Activated CD4-positive, alpha-beta T cell treated with anti-CD3 and anti-CD28 coated beads for 36 hours (primary cell): ENCODE measurements at places on chromosomes 5 and 9.
A peak's percentile ranks its signal among the peaks of the same experiment; 100 is the strongest.

- DNase-seq: no peak
These were observed 27.0 kb downstream of the AQP7 start for GRCh38 chr9:33375238-33375840.

- DNase-seq: no peak
These were observed 202.0 kb downstream of the ADAMTSL1 start for GRCh38 chr9:18675973-18676372.

GRCh38 chr9:25678147-25678666, at the start of gene TUSC1:
Gene TUSC1, minus strand, starts transcription at chr9:25678444. Its CDS starts 132 bp downstream, at chr9:25678312.
- peak; percentile 44 for DNase-seq

- DNase-seq: no peak
These were observed 113.5 kb downstream of the TSSK1B start for GRCh38 chr5:113321276-113321675.

DNA sequence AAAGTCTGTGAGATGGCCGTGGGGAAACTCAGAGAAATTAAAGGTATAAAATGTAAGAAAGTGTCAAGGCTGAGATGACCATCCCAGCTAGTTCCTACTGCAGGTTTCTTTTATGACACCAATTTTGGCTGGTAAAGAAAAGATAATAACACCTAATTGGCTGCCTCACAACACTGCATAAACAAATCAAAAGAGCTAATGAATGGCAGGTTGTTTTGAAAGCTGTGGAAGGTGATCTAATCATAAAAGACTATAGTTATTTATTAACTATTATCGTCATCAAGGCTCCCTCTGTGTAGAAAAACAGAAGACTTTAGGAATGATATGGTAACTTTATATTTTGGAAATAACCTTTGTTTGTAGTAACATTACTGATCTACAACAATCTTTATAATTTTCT, 3.5 kb upstream of the SPINK5 start:
- no peak for DNase-seq

DNA sequence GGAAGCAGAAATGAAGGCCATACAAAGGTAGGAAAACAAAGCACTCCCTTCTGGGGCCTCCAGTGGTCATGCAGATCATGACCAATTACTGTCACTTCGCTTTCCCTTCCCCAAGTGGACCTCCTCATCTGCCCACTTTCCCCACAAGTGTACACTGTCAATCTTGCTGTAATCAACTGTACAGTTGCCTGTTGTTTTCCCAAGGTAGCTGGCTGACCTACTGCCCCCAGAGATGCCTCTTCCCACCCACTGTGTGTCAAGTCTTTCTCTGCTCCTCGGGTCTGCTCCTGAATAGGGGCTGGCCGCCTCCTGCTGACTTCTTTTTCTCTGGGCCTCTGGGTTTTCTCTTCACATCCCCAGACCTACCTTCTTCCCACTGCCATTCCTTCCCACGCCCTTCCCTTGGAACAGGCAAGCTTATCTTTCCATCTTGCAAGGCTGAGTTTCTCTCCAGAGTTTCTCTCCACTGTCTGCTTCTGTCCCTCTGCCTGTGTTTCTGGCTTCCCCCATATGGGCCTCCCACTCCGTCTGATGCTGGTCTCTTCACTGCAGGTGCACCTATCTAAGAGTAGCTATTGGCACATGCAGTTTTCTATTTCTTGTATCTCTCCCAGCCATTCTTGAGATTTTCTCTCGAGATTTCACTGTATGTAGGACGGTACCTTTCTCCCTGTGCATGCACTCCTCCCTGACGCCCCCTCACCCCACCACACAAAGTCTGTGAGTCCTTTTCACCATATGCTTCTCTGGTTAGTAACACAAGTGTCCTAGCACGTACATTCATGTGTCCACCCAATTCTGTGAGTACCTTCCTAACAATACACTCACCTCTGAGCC, 2.4 kb downstream of the ELL2 start:
- peak; percentile 17 for DNase-seq

- peak; percentile 45 for DNase-seq
These were observed 18.1 kb downstream of the C9orf50 start for GRCh38 chr9:129602598-129603415.

GRCh38 chr5:3694819-3695218, 99.2 kb downstream of the IRX1 start:
- DNase-seq: no peak

GRCh38 chr5:116371935-116372334, 202.7 kb downstream of the SEMA6A start:
- no peak for DNase-seq

GRCh38 chr9:107337676-107338590, 54.9 kb downstream of the RAD23B start:
- DNase-seq: no peak

- DNase-seq: no peak
These were observed 235.0 kb downstream of the ISL1 start for GRCh38 chr5:51618234-51618633.

GRCh38 chr9:78989031-78989658, 582.6 kb upstream of the TLE4 start:
- no peak for DNase-seq

DNA sequence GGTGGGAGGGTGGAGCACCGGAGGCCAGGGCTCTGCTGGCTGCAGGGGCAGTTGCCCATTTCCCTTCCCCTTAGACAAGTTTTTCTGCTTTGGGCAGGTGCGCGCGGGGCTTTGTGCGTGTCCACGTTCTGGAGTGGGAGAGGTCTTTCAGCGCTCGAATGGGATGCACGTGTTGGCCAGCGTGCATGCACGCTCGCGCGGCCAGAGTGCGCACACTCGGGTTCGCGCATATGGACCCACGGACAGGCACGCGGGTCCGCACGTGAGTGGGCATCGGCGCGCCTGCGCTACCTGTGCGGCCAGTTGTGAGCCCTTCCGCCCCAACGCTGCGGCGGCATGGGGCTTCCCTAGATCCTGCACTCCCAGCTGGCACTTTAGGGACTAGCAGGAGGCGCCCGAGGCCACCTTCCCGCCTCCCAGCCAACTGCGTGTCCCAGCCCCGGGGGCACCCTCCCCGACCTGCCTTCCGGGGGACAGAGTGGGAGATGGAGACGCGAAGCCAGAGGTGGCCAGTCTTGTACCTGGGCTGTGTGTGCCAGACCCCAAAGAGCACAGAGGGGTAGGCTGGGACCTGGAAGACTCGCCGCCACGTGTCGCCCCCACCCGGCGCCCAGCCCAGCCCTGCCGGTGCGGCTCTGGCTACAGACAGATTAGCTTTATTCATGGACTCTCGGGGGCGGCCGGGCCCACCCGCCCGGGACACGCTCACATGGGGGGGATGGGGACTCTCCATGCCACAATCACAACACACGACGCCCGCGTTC, 9.8 kb upstream of the GPRIN1 start:
- DNase-seq: no peak

- no peak for DNase-seq
These were observed 825 bp upstream of the TOR4A start for GRCh38 chr9:137276473-137277328.

DNA sequence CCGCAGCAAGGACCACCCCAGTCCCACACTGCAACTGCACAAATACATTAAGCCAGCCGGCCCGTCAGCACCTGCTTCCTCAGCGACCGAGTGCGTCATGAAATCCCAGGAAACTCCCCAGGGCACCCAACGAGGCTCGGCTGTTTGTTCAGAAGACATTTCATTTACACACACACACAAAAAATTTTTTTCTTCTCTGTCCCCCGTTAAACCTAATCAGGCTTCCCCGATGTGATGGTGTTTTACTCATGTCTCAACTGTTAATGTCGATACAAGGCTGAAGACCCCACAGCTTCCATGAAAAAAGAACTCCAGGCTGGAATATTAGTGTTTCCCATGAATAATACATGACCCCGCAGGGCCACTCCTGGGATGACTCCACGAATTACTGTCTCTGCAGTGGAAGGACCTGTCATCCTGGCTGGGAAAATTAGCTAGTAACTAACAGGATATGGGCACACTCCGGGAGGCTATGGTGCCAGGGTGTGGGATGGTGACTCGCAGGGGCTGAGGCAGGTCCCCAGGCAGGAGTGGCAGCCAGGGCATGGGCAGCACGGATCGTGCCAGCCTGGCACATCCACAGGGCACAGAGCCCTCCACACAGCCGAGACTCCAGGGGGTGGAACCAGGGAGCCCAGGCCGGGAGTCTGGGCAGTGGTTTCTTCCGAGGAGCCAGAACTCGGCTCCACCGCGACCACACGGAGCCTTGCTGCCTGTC, 102.4 kb downstream of the VAV2 start:
- DNase-seq: no peak

DNA sequence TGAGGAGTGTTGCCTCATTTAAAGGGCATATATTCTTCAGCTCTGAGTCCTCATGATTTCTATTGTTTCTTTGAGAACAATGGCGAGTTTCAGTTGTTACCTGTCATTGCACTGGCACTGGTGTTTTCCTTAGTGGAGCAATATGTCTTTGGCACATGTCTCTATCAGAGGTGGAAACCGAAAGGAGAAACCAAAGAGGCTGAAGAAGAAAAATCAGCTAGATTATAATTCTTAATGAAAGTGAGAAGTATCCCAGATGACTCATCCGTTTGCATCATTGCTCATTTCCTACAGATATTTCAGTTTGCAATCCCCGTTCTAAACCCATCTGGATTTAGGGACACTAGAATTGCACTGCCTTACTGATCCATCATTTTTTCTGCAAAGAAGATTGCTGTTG, 324.6 kb downstream of the TMEM232 start:
- no peak for DNase-seq

DNA sequence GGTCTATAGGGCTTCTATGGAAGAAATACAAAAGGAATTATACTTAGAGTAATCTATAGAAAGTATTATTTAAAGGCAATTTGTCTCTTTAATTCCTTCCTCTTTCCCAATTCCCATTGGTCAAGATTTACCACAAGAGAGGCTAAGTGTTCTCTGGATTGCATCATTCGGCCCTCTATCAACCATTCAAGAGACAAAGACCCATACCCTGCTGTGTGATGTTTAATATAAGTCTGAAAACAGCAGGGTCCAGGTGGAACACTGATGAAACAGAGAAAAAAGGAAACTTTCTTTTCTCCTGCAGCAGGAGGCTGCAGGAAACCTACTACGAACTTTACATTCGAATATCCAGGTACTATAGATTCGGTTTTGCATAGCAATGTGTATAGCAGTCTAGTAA, 323.4 kb downstream of the CHSY3 start:
- DNase-seq: no peak

DNA sequence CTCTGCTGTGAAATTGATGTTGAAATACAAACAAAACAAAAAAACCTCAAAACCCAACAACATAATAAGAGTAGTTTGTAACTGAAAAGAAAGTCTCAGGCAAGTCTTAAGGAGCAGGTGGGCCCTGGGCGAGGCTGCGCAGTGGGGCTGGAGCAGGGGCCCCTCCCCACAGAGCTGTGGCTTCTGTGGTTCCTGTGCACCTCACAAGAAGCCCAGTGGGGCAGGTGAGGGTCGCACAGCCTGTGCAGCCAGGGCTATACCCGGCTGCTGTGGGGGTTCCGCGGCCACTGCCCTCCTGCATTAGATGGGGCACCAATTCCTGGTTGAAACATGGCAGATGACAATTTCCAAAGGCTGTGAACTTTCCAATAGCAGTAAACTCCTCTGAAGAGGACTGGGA, 75.3 kb downstream of the TRIO start:
- no peak for DNase-seq

DNA sequence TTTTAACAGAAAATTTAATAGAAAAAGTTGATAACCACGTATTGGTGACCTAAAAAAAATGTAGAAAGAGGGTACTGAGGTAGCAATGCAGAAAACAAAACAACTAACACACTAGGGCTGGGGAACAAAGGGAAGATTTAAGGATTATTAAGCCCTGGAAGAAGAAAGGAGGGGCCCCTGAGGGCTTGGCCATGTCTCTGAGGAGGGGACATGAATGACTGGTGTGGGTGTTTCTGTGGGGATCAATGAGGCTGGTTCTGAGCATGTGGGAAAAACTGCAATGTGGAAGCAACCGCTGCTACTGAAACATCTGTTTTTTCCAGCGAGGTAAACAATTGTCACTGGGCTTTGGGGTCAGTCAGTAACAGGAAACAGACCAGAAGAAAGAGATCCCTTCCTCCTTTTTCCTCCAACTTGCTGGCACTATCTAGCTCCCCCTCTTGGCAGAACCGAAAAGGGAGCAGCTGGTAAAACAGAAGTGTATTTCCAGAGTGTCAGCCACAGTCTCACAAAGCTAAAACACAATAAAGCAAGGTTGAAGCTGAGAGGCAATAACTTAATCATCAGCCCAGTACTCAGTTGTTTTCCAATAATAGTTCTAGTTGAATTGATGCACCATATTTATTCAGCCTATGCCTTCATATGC, 48.3 kb downstream of the ATPSCKMT start:
- no peak for DNase-seq

DNA sequence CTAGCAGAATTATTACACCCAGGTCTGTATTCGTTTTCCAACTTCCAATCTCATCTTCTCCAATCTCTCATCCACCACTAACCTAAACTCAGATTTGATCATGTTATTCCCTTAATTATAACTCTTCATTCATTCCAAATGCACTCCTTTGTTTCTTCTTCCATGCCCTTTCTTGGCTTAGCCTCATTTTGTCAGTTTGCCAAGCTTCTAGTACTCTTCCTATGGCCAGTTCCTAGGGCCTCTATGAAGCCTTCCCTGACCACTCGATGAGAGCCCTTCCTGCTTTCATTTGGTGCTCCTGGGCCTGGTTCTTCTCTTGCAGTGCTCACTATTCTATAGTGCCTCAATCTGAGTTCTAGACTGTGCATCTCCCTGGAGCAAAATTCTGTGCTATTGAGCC, 5.8 kb downstream of the FAM219A start:
- DNase-seq: no peak

DNA sequence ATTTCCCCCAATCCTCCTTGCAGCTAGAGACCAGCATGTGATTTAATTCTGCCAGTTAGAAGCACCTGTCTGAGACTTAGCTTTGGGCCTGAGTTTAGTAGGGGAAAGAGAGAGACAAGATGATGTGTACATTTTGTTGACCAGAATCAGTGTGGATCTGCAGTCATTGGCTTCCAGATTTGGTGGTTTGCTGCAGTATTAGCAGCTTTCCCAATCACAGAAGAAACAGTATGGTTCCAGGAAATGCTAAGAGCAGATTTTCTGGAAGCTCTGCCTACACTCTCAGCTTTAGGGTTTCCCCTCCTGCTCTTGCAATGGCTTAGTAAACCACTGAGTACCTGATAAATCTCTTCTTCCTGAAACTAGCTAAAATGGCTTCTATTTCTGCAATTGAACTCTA, 48.8 kb upstream of the FREM1 start:
- no peak for DNase-seq

- no peak for DNase-seq
These were observed 47.3 kb downstream of the KCNIP1 start for GRCh38 chr5:170551076-170551475.

DNA sequence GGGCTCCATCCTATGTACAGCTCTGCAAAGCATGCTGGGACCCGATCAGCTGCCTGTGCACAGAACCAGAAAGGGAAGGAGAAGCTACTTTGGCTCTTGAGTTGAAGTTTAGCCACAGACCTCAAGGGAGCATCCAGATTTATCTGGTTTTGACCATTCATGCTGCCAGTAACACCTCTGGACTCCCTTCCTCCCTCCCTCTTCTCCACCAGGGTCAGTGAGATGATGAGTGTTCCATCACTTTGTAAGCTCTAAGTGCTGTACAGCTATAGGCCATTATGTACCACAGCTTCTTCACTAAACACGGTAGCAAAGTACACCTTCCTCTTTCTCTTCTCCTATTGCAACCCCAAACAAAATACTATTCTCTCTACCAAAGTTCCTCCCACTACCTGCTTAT, 77.9 kb downstream of the GLIS3 start:
- no peak for DNase-seq

- no peak for DNase-seq
These were observed 72.4 kb downstream of the HABP4 start for GRCh38 chr9:96522366-96522765.
